NCI-H226 (cell line): ENCODE measurements at places on chromosomes 12 and 14.

GRCh38 chr14:49766839-49767238, 1.1 kb upstream of the KLHDC2 start:
- no peak for DNase-seq

GRCh38 chr12:11067514-11067913, 5.4 kb upstream of the TAS2R46 start:
- peak; percentile 62 for DNase-seq

GRCh38 chr14:64601571-64601970, 51.8 kb downstream of the PPP1R36 start:
- no peak for DNase-seq

DNA sequence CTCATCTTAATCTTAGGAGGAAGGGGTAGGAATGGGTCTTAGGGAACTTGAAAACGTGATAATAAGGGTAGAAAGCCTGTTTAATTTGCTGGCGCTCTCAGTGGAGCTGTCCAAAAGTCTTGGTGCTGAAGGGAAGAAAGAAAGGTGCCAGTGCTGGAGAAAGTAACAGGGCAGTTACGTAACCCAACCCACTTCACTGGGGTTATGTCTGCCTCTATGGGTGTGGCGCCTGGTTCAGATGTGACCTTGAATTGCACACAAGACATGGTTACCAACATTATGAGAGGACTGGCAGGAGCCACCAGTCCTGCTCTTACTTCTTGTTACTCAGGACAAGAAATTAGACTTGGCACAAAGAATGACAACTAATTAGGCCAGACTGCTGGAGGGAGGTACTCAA, 18.6 kb upstream of the GPATCH2L start:
- DNase-seq, result peak; percentile 21

DNA sequence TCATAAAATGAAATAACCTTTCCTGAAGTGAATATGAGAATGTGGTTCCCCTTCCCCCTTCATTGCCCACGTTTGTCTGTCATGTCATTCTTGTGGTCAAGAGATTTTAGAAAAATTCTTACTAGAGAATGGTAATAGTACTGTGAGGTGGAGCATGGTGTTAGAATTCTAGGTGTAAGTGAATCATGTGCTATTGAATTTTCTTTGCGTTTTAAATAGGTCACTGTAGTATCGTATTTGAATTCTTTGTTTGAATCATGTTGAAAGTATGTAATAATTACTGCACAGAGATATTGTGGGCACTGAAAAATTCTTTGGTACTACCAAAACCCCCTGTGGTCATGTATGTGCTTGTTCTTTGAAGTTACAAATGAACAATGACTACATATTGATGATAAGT, 49.9 kb downstream of the FUT8 start:
- DNase-seq, result peak; percentile 35

GRCh38 chr14:92688434-92689375, 59.7 kb downstream of the LGMN start:
- no peak for DNase-seq
